ENCODE measurements at places on chromosomes 3 and 15.
A peak's percentile ranks its signal among the peaks of the same experiment; 100 is the strongest.

DNA sequence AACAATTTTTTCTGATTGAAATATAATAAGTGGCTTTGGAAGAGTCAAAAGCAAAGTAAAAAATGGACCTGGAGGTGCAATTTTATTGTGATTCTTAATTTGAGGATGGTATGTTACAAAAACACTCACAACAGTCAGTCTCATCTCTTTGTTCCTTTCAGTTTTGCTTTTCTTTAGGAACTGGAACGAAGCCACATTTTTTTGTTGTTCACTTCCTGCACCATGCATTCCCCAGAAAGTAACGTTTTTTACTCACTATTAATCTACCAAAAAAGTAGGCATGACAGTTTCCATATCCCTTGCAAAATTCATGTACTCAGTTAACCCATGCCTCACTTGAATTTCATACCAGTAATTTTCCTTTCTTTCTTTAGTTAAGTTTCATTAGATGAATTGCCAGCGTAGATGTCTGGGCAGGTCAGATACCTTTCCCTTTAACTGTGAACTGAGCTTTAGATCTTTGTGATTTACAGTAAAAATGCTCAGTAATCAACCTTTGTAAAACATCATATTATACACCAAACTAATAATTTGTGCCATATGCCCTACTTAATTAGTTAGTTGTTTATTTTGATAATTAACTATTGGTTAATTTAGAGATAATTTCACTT is 384.3 kb downstream of the ROBO1 start:
- DNase-seq, result no peak

- DNase-seq, result no peak
Measured at GRCh38 chr3:81909796-81910195, 148.4 kb upstream of the GBE1 start.

DNA sequence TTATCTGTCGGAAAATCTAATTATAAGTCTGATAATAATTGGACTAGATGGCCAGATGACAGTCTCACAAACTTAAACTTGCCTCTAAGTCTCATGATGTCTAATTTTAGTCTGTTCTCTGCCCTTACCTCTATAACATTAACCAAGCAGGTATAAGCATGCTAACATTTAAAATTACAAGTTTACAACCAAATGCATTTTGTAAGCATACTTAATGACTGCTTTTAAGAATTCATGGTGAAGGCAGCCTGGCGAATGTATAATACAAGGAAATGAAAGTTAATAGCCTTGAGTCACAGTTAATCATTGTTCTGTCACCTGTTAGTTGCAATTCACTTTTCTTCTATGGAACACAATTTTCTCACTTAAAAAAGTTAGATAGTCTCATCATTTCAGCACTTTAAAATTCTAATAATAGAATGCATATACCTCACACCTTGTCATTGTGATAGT is 16.5 kb downstream of the BCHE start:
- no peak for DNase-seq

GRCh38 chr3:164608554-164609276 is 469.6 kb downstream of the SI start:
- no peak for DNase-seq

GRCh38 chr15:60584355-60584998 is 105.5 kb upstream of the ICE2 start:
- DNase-seq, result peak; percentile 75

GRCh38 chr3:173650596-173650995 is 253.1 kb downstream of the NLGN1 start:
- DNase-seq, result no peak

GRCh38 chr15:27111323-27111722 is 140.3 kb downstream of the GABRG3 start:
- DNase-seq, result no peak

DNA sequence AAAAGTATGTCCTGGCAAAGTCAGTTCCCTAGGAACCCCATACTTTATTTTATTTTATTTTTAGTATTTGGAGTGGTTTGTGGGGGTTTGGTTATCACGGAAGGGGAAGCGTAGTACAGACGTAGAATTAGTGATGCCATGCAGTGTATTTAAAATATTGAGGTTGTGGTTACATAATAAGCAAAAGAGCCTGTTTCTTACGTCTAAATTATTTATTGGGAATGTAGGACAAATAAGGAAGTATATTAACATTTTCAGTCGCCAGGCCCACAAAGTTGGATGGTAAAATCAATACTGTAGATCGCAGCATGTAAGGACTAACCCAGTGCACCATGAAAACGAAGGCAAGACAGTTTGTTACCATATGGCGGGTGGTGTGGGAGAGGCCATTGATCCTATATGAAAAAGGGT is 558 bp downstream of the DTWD1 start:
- DNase-seq, result no peak

- DNase-seq, result no peak
Measured at GRCh38 chr3:65177960-65178376, 490.2 kb upstream of the ADAMTS9 start.

Data from CD4-positive, alpha-beta T cell treated with Interleukin-17A for 1 hour (primary cell).